ENCODE measurements at places on chromosomes 6 and 20.

GRCh38 chr20:38156888-38157634 is 8.0 kb downstream of the TGM2 start:
- no peak for DNase-seq

- no peak for DNase-seq
Observed at GRCh38 chr6:105459049-105459448, 56.2 kb upstream of the PREP start.

- no peak for DNase-seq
Observed at GRCh38 chr6:159312206-159312605, 143.0 kb downstream of the FNDC1 start.

DNA sequence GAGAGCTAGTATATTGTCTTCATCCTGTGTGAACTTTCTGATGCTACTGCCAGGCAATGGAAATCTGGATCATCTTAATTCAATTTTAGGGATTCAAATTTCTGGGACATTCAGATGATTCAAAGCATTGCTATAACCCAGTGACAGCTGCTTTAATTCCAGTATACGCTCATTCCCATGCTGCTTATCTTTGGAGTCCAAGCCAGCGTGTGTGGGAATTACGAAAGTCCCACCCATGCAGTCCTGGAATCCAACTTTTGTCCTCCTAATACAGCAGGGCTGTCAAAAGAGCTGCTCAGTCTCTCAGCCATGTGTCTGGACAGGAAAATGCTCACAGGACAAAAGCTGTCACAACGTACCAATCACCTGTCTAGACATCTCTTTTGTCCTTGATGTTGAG is 219.8 kb downstream of the LAMA2 start:
- no peak for DNase-seq

DNA sequence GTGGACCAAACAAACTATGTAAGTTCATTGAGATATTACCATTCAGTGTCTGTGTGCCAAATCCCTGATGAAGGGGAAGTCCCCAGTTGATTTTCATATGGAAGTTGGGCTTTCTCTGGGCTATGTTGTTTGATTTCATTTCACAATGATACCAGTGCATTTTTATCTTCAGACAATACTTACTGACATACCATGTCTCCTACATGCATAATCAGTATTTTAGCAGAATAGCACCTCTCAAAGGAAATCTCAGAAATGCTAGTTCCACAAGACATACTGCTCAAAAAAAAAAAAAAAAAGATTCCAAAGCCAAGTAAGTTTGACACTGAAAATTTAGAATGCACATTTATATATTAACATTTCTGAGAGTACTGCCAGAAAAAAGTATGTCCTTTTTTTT is 168.8 kb upstream of the RNF217 start:
- no peak for DNase-seq

GRCh38 chr6:39983193-39983592 is 48.9 kb upstream of the MOCS1 start:
- no peak for DNase-seq

GRCh38 chr6:14921170-14921569 is 324.7 kb upstream of the JARID2 start:
- no peak for DNase-seq

All from activated T-cell treated with anti-CD3 and anti-CD28 coated beads, Interleukin-2, amount 50 U/mL, for 1 hour (primary cell).